Myocyte (in vitro differentiated cells): ENCODE measurements at places on chromosomes 7 and 10. TPM values are rescaled to one million over a fixed set of nuclear protein-coding genes. Genes with fewer than 3 reads are reported as not detected.

Gene SSC4D
- total RNA-seq = 0.88 TPM in 1 of 2 replicates, not detected in the other

Gene SAMD9
- total RNA-seq = 15.0 and 17.6 TPM in 2 replicates

Gene CALHM1
- total RNA-seq = 0.31 TPM in 1 of 2 replicates, not detected in the other

Gene CDHR3
- 1.2 and 2.2 TPM in 2 replicates for total RNA-seq

Gene NAT16
- total RNA-seq = not detected in 2 replicates

Gene AKR1C2
- 33.3 and 49.4 TPM in 2 replicates for total RNA-seq

Gene OPALIN
- total RNA-seq = not detected in 2 replicates

Gene ANKRD61
- total RNA-seq = 0.35 TPM in 1 of 2 replicates, not detected in the other

Gene FZD8
- 5.2 TPM in 2 replicates for total RNA-seq

Gene PDIA4
- total RNA-seq = 193 and 411 TPM in 2 replicates

Gene GOLGA7B
- 0.29 and 0.42 TPM in 2 replicates for total RNA-seq

Gene IRF5
- total RNA-seq = 0.26 and 0.40 TPM in 2 replicates

Gene HMX2
- total RNA-seq = not detected in 2 replicates

Gene FAM107B
- total RNA-seq = 11.8 and 19.8 TPM in 2 replicates

Gene GDF10
- not detected in 2 replicates for total RNA-seq

Gene FAM241B
- not detected in 2 replicates for total RNA-seq

Gene TYSND1
- 14.7 and 15.2 TPM in 2 replicates for total RNA-seq

Gene BTBD16
- 1.2 TPM in 1 of 2 replicates, not detected in the other for total RNA-seq

Gene ASIC3
- 3.6 and 5.5 TPM in 2 replicates for total RNA-seq

Gene CHST15
- total RNA-seq = 26.9 and 30.0 TPM in 2 replicates

Gene SPRN
- total RNA-seq = 0.05 and 0.08 TPM in 2 replicates

Gene LRMDA
- total RNA-seq = 2.5 TPM in 1 of 2 replicates, not detected in the other

Gene TMEM213
- total RNA-seq = not detected in 2 replicates

Gene SPDYE1
- not detected in 2 replicates for total RNA-seq

Gene TRIL
- total RNA-seq = 0.40 and 0.42 TPM in 2 replicates

Gene C10orf67
- not detected in 2 replicates for total RNA-seq

Gene TLX1
- total RNA-seq = not detected in 2 replicates

Gene CFAP70
- total RNA-seq = 1.0 and 1.8 TPM in 2 replicates

Gene FXYD4
- 1.8 and 6.1 TPM in 2 replicates for total RNA-seq

Gene HOXA10
- total RNA-seq = 14.6 and 15.1 TPM in 2 replicates

Gene COBL
- total RNA-seq = 52.6 and 59.9 TPM in 2 replicates

Gene FAM25G
- not detected in 2 replicates for total RNA-seq

Gene RARRES2
- total RNA-seq = 202 and 252 TPM in 2 replicates

Gene AKR1C4
- total RNA-seq = not detected in 2 replicates

Gene PDK4
- total RNA-seq = 1.1 and 1.4 TPM in 2 replicates

Gene DGKB
- 3.7 and 4.1 TPM in 2 replicates for total RNA-seq

Gene CHCHD3
- total RNA-seq = 81.0 and 133 TPM in 2 replicates

Gene ZNF680
- total RNA-seq = 40.6 and 44.6 TPM in 2 replicates

Gene TMEM184A
- total RNA-seq = 0.32 and 2.8 TPM in 2 replicates

Gene MALRD1
- not detected in 2 replicates for total RNA-seq

Gene FAM25C
- total RNA-seq = not detected in 2 replicates

Gene AOC1
- 0.21 and 0.62 TPM in 2 replicates for total RNA-seq

Gene WNT8B
- not detected in 2 replicates for total RNA-seq

Gene IFIT1B
- total RNA-seq = not detected in 2 replicates

Gene ADIRF
- total RNA-seq = 0.57 and 1.3 TPM in 2 replicates

Gene CYP2C18
- total RNA-seq = 0.16 TPM in 1 of 2 replicates, not detected in the other

Gene DNAH11
- 0.05 and 0.13 TPM in 2 replicates for total RNA-seq

Gene RTKN2
- total RNA-seq = 3.8 and 5.4 TPM in 2 replicates

Gene SPDYE9
- total RNA-seq = 0.08 and 0.26 TPM in 2 replicates

Gene STAMBPL1
- 10.0 and 11.3 TPM in 2 replicates for total RNA-seq

Gene PNLIPRP1
- total RNA-seq = not detected in 2 replicates

Gene NEUROD6
- total RNA-seq = not detected in 2 replicates
